ENCODE measurements at places on chromosomes 2 and 18. TPM values are rescaled to one million over a fixed set of nuclear protein-coding genes. Genes with fewer than 3 reads are reported as not detected.

Gene FSHR
- not detected for total RNA-seq

Gene CROCC2
- total RNA-seq: not detected

Gene KYNU
- total RNA-seq: not detected

Gene RNU2-63P
- total RNA-seq: not detected

Measured in vein endothelial cell (primary cell).